Nephron progenitor cell (in vitro differentiated cells): ENCODE measurements at places on chromosomes 3 and 15.

DNA sequence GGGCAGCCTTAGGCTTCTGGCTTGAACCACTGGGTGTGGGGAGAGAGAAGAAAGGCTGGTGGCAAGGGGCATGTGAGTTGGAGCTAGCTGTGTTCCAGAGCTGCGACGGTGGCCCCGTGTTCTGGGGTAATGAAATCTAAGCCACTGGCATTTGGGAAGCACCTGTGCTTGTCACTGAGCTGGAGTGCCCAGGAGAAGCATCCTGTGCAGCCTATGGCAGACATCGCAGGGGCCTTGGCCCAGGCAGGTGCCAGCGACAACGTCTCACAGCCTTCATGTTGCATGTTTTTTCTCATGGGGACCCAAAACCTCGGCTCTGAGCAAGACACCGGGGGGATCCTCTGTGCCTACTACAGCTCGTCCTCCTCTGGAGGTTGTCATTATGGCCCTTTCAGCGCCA is 91.1 kb upstream of the PLXNA1 start:
- no peak for DNase-seq

GRCh38 chr15:29103824-29104565 is 165.6 kb downstream of the NSMCE3 start:
- DNase-seq: peak; percentile 91

GRCh38 chr3:20095470-20095869 is 55.2 kb downstream of the KAT2B start:
- DNase-seq: no peak

- no peak for DNase-seq
Observed at GRCh38 chr3:151216641-151217607, 13.9 kb upstream of the GPR171 start.

DNA sequence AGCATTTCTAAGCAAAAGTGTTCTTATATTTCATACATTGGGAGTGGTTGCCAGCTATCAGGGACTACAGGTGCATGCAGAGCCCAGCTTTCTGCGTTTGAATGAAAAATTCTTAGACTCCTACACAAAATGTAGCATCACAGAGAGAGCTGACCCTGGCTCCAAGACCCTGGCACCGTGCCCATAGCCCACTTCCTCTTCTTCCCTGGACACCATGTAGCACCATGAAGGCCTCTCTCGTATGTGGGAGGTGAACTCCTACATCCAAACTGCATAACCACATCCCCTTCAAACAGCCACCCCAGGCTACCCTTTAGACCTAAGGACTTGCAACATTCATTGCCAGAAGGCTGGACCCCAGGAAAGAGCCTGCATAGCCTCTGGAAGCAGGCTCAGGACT is 35.8 kb upstream of the ATOSA start:
- no peak for DNase-seq

- DNase-seq: no peak
Observed at GRCh38 chr3:148232389-148232788, 465.3 kb upstream of the AGTR1 start.

DNA sequence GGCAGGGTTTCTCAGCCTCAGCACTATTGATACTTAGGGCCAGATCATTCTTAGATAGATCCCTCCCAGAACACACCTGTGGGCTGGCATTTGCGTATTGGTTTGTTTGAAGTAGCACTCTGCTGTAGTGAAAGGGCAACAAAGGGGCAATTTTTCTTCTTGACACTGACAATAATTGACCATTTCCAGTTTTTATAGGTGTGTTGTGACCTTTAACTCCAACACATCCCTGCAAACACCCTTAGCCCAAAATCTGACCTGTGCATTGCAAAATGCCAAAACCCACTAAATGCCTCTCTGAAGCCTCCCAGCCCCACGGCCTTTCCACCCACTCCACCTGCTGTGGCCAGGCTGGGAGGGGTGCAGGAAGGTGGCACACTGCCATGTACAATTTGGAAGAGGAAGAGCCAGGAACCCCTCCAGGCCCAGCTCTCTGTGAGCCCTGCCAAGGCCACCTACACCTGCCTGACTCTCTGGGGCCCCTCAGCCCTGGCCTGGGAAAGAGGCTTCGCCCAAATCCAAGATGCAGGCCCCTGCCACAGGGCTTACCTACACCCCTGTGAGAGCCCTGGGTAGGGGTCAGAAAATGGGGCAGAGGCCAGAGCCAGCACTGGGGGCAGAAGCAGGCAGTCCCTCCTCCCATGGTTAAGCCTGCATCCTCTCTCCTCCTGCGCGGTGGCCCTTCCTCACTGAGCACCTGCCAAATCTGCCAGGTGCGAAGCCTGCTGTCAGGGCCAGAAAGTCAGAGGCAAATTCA is 9.6 kb upstream of the CYP11A1 start:
- no peak for DNase-seq
